ENCODE measurements at places on chromosomes 12 and 14.
A peak's percentile ranks its signal among the peaks of the same experiment; 100 is the strongest.

GRCh38 chr12:114269153-114269552 lies 136.8 kb downstream of the TBX5 start:
- no peak for DNase-seq

DNA sequence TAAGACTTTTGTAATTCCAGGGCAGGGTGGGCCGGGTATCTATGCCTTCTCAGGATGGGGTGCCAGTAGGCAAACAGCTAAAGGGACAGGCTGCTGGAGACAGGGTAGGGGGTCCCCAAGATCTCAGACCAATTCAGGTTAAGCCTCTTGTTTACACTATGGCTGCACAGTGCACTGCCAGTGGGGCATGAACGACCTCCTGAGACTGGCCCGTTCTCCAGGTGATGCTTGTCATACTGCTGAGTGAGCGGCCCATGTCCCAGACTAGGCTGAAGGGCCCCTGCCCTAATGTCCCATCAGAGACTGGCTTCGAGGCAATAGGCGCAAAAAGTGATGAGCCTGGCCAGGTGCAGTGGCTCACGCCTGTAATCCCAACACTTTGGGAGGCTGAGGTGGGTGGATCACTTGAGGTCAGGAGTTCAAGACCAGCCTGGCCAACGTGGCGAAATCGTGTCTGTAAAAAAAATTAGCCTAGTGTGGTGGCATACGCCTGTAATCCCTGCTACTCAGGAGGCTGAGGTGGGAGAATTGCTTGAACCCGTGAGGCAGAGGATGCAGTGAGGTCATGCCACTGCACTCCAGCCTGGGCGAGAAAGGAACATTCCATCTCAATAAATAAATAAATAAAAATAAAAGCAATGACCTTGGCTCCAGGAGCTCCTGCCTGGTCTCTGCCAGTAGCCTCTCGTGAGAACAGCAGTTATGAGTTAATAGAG lies 12.6 kb downstream of the SLC25A29 start:
- no peak for DNase-seq

- DNase-seq = no peak
These were observed 143.9 kb upstream of the NOVA1 start for GRCh38 chr14:26741711-26742212.

- no peak for DNase-seq
These were observed 31.8 kb upstream of the RCOR1 start for GRCh38 chr14:102560458-102561261.

- DNase-seq = peak; percentile 70
These were observed at the start of gene PPFIA2 for GRCh38 chr12:81759190-81760051. Gene PPFIA2, minus strand, starts transcription at chr12:81759350.

DNA sequence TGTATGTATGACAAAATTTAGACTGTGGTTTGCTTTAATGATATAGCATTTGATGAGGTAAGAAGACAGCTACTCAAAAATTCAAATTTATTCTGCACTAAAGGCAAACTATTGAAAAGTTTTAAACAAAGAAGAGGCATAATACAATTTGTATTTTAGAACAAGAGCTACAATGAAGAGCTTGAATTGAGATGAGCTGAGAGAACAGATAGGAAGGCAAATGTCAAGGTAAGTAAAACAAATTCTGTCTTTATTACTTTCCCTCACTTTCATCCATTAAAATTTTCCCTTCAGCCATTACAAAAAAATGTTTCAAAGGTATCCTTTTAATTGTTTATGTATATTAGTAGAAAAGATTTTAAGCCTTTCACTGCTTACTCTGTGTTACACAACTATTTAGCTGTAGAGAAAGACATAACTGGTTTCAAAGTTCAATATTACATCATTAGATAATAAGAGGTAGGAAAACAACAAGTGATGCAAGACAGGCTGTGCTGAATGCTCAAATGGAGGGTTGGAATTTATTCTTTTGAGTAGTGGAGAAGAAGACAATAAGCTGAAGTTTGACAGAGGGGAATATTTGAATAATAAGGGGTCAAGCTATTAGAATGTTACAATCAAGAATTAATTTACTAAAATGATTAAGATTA lies 1334.1 kb downstream of the FSCB start:
- no peak for DNase-seq

GRCh38 chr12:107557589-107558100 lies 128.0 kb upstream of the PWP1 start:
- no peak for DNase-seq

DNA sequence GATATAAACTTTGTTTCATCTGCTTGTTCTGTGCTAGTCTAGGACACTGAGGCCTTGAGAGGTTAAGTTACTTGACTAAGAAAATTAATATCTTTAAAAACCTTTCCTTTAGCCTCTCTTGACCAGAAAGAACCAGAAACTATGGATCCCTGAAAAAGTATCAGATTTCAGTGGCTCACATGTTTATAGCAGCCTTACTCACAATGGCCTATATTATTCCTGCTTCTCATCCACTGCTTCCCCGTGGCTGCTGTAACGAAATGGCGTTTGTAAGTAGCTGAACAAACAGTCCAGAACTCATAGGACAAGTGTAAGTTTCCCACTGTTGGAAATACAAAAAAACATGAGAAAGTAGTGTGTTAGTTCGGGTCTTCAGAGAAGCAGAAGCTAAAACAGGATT lies 3.2 kb upstream of the PYGL start:
- no peak for DNase-seq

GRCh38 chr12:117042171-117042842 lies 56.9 kb downstream of the TESC start:
- peak; percentile 59 for DNase-seq

DNA sequence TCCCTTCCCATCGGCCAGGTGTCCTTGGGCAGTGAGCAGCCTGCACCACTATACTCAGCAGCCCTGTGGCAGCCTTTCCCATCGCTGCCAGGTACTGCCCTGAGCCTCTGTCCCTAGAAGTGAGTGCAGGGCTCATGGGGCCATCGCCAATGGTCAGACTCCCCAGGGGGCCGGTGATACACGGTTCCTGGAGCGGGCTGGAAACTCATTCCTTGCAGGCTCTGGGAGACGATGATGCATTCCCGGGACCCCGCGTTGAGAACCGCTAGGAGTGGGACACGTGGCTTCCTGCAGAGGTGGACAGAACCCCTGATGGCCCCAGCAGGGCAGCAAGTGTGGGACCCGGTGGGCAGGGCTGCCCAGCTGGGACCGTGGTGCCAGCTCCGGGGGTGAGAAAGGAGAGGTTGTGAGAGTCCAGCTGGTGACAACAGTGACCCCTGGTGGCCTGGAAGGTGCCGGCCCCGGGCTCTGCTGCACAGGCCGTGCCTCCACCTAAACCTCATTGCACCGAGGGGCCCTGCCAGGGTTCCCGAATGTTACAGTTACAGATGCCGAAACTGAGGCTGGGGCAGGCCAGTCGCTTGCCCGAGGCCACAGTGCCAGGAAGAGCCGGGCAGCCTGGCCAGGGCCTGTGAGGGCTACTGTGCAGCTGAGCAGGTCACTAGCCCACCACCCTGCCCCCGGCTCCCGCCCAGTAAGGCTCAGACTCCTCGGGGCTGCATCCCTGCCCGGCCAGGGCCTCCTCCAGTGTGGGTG lies 33.8 kb downstream of the FBRSL1 start:
- peak; percentile 50 for DNase-seq

DNA sequence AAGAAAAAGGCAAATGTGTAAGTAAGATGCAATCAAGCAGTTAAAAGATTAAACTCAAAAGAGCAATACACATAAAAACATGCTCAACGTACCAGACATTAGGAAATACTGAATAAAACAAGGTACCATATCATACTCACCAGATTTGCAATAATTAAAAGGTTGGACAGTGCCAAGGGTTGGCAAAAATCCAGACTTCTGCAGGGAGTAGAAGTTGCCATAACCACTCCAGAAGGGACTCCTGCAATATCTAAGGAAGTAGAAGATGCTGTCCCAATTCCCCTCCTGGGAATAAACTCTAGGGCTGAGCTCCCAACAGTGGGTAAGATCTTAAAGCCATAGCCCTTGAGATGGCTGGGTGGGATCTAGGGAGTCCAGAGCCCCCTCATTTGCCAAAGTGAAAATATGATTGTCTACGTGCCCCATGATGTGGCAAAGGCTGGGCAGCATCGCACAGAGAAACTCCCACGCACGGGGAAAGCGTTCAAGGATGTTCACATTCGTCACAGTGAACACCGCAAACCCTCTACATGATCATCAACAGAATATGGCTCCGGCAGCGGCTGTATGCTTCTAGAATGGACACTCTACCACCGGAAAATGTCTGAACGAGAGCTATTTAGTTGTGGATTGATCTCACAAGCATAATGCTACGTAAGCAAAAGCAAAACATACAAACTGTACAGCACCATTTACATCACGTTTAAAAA lies 12.3 kb downstream of the KCTD10 start:
- no peak for DNase-seq

GRCh38 chr14:23629832-23630396 lies 6.2 kb upstream of the DHRS2 start:
- DNase-seq = no peak

GRCh38 chr14:104658325-104658712 lies 31.1 kb upstream of the INF2 start:
- no peak for DNase-seq

- DNase-seq = no peak
These were observed 6.5 kb downstream of the KRT86 start for GRCh38 chr12:52280796-52281560.

DNA sequence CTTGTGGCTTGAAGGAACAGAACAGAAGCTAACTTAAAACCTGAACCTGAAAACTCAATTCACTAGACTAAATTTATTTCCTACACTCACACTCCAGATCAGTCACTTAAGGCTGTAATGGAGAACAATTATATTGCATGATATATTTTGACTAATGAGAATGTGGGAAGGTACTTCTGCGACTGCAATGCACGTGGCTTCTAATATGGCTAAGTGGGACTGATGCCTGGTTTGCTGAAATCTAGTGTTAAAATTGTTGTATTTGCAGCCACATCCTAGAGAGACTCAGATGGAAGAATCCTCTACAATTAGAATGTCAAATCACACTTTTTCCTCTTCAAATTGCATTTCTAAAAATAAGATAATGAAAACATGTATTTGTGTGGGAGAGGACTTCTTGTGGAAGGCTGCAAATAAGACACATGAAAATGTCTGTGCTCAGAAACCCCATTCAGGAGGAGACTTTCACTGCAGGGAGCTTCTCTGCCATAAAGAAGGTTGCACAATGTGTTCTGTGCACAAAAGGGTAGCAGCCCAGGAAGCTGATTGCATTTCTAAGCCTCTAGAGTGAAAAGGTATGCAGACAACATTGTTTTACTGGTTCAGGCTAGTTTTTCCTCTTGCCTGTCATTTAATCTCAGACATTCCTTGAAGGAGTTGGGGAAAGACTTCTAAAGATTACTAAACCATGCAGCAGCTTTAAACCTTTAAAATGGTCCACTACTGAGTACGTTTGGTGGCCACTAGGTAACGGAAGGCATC lies 224.3 kb downstream of the NEDD1 start:
- peak; percentile 86 for DNase-seq

DNA sequence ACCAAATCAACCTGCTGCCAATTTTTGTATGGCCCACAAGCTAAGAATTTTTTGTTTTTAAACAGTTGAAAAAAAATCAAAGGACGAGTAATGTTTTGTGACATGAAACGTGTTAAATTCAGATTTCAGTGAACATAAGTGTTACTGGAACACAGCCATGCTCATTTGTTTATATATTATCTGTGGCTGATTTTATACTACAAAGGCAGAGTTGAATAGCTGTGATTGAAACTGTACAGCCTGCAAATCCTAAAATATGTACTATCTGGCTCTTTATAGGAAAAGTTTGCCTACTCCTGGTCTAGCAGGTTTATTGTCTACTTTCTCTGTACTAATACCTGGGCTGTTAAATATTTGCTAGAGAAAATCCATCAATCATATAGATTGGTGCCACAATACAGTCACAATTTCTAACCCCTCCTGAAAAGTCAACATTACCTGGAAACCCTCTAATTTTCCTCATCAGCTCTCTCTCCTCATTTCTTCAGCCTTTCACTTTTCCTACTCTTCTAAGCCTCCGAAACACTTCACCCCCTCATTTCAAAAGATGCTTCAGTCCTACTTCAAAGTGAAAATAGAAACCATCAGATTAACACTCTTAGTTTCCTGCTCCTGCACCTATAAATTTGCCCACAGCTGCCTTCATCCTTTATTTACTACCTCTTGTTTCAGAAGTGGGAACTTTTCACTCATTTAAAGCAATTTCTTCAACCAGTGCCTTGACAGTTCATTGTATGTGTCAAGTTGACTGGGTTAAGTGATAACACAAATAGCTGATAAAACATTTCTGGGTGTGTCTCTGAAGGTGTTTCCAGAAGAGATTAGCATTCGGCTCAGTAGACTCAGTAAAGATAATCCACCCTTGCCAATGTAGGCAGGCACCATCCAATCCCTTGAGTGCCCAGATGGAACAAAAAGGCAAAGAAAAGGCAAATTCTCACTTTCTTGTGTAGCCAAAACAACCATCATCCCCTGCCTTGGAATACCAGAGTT lies 18.0 kb upstream of the C2CD5 start:
- peak; percentile 9 for DNase-seq

DNA sequence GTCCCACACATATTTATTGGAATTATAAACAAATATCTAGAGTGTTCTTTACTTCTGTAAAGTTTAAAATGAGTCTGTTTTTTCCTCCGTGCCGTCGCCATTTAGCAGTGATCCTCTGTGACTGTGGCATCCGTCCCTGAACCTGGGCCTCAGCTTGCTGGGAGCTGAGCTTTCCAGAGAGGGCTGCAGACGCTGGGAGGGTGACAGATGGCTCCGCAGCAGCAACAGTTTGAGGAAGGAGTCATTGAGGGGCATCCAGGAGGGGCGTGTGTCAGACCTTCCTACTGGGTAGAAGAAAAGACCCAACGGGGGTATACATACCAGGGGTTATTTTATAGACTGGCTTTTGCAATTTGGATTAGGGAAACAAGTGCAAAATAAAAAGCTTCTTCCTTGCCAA lies 47.9 kb downstream of the NEUROD4 start:
- DNase-seq = no peak

DNA sequence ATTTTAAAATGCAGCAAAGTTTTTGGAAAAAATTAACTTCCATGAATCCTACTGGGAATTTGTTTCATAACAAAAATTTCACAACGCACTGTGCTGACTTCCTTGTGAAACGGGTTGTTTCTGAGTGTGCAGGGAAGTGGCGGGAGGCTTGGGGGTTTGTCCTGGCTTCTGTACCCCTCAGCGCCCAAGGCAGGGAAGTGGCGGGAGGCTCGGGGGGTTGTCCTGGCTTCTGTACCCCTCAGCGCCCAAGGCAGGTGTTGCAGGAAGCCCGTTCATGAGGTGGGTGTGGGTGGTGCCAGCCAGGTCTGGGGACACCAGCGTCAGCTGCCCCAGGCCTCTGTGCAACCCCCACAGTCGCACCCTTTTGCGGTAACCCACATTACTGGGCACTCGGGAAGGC lies 25.1 kb downstream of the ADGRD1 start:
- no peak for DNase-seq

- no peak for DNase-seq
These were observed 78.9 kb downstream of the ITPK1 start for GRCh38 chr14:93036652-93037345.

GRCh38 chr14:87131879-87132278 lies 861.1 kb downstream of the GALC start:
- DNase-seq = peak; percentile 63

Measured in mesendoderm (in vitro differentiated cells).